WTC11 (cell line): ENCODE measurements at places on chromosomes 5 and 9.

GRCh38 chr9:109600142-109600541, 102.0 kb upstream of the PTPN3 start:
- no peak for DNase-seq

- DNase-seq = no peak
These were observed 590.0 kb upstream of the ZNF608 start for GRCh38 chr5:125336401-125336800.

- DNase-seq = no peak
These were observed 302.4 kb downstream of the ATPSCKMT start for GRCh38 chr5:9947225-9947714.

DNA sequence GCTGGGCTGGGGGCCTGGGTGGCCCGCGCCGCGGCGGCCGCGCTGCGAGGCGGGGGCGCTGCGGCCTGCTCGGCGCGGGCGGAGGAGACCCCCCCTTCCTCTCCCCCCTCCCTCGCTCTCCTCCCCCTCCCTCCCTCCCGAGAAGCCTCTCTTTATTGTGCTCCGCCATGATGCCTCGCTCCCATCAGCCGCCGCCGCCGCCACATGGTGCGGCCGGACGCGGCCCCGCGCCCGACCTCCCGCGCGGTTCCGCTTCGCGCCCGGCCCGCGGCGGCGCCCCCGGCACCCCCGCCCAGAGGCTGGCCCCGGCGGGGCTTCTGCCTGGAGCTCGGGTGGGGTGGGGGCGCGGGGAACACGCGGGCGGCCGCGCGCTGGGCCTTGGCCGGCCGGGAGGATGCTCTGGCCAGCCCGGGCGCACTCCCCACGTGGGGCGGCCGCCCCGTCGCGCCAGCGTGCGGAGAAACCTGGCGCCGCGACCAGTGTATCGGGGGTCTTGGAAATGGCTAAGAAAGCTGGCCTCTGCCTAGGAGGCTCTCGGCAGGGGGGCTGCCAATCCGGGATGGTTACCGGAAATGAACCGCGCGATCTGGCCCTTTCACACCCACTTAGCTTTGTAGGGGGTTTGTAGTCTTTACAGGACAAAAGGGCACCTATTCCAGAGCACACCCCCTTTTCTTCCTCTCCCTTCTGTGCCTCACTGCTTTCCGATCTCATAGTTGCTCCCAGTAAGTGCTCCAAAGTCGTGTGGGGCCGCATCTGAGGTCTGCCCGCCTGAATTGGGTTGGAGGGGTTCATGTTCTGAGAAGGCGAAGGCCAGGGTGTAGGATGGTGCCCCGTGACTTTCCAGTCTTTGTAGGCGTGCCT, 1.0 kb downstream of the SET start:
- DNase-seq = peak; percentile 36

DNA sequence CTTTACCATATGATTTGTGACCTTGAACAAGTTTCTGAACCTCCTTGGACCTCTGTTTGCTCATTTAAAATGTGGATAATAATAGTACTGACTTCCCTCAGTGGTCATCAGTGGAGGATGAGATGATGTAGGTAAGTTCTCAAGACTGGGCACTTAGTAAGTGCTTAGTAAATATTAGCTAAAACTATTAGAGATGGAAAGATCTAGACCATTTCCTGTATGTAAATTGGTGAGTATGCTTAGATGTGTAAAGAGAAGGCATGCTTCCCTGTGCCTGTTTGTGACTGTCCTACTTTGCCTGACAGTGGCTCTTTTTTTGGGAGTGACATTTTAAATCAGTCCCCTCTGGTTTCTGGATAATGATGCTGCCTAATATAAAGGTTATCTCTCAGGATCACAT, 288.1 kb downstream of the GABRB2 start:
- no peak for DNase-seq

DNA sequence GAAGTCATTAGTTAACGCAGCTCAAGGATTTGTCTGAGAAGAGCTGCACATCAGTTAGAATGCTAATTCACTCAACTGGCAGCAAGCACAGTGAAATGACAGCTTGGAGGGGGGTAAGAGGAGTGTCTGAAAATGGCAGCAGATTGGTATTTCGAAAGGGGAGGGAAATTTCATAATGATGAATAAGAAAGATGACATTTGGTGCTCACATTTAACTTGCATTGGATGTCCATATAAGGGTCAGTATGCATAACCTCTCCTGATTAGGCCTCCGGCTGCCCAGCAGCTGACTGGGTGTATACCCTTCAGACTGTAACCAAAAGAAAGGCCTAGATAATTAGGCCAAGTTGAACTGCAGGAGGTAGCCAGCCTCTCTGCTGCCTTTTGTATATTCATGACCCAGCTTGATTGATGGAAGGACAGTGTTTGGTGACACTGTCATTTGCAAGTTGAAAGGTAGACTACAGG, 131.0 kb downstream of the PBX3 start:
- no peak for DNase-seq

DNA sequence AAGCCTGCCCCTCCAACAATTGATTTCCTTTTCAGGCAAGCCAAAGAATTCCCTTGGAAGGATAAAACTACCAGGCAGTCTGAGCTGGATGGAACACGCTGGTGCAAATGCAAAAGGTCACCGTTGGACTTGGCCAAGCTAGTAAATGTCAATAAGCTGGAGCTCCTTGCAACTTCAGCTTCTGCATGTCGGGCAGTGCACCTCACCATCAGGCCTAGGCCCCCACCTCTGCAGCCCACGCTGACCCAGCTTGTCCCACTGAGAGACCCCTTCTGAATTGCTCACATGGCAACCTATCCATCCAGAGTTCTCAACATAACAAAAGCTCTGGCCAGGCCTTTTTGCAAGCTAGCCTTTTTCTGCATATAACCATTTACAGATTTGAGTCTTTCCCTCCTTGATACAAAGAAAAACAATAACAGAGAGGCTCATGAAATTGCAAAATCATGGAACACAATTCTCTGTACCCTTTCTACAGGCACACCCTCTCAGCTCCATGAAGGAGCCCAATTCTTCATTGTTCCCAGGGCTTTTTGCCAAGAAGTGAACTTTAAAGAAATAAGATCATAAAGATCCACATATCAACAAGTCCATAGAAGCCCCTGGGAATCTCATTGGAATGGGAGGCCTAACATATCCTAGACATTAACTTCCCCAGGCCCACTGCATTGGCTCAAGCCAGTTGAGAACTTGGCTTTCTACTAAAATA, 123.9 kb upstream of the SLIT3 start:
- no peak for DNase-seq

GRCh38 chr9:111805830-111806241, 11.1 kb upstream of the SHOC1 start:
- DNase-seq = no peak

GRCh38 chr9:135247227-135247930, 159.9 kb downstream of the OLFM1 start:
- DNase-seq = no peak
